ENCODE measurements at places on chromosomes 12 and 14.

GRCh38 chr12:34121360-34121759 lies 99.1 kb downstream of the ALG10 start:
- no peak for DNase-seq

- DNase-seq, result no peak
These were observed 467 bp upstream of the ANHX start for GRCh38 chr12:133236144-133236543.

DNA sequence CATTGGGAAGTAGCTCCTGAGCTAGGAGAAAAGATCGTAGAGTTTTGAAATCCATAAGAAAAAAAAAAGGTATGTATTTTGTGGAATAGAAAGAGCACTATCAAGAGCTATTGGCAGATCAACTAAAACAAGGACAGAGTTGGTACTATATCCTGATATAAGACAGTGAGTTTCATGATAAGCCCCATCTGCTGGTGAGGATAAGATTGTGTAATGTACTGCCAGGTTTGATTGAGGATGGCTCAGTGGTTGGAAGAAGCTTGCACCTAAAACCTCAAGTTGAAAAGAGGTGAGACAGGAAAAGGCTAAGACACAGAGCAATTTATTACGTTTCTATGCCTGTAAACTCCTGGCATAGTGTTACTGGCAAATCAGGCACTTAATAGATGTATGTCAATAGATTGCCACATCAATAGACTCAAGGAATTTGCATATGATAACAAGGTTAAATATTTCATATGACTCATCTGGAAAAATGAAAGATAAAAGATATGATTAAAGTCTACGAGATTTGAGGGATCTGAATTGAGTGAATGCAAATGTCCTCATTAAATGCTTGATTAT lies 525.6 kb downstream of the FLRT2 start:
- no peak for DNase-seq

DNA sequence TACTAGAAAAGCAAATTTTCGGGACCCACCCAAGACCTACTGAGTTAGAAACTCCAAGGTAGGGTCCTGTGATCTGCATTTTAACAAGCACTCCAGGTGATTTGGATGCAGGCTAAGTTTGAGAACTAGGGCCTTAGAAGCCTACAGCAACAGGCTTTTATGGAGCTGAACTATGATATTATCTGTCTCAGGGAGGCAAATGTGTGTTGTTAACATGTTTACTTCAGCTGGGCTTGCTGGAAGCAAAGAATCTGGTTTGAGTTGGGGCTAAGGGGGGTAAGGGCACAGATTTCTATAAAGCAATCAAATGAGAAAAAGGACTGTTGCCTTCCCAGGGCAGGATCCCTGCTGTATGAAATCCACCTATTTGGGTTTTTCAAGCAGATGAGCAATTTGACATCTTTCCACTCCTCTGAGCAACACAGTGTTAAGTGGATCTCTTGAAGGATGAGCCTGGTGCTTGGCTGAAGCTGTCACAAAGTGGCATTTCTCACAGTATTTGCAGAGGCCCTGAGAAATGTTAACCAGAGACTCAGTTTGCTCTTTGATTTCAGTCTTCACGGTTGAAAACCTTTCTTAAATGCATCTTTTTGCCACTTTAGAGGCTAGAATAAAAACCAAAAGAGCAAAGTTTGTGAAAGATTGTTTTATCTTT lies 36.2 kb upstream of the SOCS2 start:
- DNase-seq, result no peak

DNA sequence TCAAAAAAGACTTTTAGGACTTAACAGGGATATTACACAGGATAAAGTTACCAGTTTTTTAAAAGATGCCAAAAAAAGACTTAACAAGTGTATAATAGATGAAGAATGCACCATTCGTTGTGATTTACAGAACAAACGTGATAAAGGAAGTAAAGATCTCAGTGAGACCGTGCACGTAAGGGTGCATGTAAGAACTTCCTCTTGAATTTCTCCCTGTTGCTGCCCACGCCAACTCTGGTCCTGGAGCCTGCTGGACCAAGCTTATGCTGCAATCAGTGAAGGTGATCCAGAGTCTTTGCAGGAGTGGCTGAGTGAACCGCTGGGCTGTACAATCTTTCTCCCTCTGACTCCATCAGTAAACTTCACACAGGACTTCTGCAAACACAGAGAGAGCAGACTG lies 593.7 kb downstream of the TMEM121 start:
- no peak for DNase-seq

GRCh38 chr12:7081037-7081436 lies 11.2 kb downstream of the C1R start:
- no peak for DNase-seq

DNA sequence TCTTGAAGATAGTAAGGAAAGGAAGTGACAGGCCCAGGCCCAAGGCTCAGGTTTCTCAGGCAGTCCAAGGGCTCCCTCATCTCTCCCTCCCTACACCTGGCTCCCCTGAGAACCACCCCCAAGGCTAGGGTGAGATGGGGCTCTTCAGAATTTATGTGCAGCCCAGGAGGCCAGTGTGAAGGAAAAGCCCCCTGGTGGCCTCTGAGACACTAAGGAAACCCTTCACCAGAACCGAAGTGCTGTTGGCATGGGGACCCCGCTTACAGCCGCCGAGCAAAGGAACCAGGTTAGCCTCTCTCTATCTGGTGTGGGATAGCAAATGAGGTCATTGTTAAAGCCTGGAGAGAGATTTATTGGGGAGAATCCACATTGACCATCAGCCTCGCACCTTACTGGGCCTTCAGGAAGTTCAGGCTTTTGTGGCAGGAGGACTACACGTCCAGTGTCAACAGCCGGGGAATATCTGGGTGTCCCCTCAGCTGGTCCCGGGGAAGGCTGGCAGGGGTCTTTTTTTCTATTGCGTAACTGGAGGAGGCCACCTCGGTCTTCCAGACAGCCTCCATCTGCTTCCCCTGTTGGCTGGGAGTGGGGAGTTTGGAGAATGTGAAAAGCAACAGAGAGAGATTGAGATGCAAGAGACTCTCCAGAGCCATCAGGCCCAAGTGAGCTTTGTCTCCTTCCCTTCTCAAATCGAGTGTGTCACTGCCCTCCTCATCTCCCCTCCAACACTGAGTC lies 18.1 kb downstream of the FAM186B start:
- DNase-seq, result no peak

Data from natural killer cell treated with Interleukin-12 subunit alpha and Interleukin-12 subunit beta and Interleukin-15 and Interleukin-18, amount 100 ng/mL, for 72 hours (primary cell).